ENCODE measurements at places on chromosomes 2 and 18.

- DNase-seq: no peak
These were observed 102.2 kb upstream of the TAF1B start for GRCh38 chr2:9741110-9741509.

GRCh38 chr2:862355-862687 is 88.3 kb upstream of the SNTG2 start:
- no peak for DNase-seq

GRCh38 chr18:9838144-9838877 is 47.5 kb upstream of the TXNDC2 start:
- no peak for DNase-seq

DNA sequence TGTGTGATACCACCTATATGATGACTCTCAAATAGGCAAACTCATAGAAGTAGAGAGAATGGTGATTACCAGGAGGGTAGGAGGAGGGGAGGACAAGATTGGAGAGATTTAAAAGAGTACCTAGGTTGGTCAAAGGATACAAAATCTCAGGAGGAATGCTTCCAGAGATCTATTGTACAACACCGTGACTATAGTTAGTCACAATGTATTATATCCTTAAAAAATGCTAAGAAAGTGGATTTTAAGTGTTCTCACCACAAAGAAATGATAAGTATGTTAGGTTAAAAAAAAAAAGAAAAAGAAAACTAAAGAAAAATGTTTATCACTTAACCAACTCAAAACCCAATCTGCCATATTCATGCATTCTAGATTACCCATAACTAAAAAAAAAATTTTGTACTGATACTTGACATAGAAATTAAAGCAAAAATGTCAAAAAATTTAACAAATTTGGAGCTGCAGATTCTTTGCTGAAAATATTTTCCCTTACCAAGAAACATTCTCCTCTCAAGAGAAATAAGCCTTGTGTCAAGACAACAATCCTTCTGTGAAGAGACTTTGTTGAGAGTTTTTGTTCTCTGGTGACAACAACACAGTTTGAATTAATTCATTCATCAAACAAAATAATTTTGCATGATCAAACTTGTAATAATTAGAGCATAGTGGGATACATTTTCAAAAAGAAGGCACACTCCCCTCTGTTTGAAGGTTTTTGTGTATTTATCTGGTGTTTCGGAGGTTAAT is 213.1 kb downstream of the DNER start:
- DNase-seq: no peak

DNA sequence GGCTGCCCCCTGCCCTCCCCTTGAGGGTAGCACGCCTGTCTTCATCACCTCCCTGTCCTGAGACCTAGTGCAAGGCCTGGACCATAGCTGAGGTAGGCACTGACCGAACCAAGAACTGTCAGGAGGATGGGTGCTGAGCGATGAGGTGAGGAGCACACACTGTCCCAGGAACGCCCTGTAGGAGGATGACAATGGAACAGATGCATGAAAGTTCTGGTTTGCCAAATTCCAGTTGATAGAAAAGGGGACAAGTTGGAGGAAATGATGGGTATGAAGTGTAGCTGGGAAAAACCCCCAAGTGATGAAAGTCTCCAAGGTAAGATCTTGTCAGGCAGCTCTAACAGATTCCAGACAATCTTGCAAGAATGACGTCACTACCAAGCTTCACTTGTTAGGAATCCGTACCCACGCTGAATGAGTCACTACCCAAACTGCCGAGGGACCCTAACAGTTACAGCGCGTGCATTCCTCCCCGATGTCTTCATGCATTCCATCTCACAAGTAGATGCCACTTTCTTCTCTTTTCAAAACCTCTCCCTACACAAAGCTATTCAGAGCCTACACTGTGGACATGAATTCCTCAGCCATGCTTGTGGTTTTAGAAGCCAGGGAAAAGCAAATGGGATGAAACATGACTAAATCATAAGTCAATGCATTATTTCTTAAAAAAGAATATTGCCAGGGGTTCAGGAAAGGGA is 27.6 kb downstream of the MRPL33 start:
- DNase-seq: no peak

DNA sequence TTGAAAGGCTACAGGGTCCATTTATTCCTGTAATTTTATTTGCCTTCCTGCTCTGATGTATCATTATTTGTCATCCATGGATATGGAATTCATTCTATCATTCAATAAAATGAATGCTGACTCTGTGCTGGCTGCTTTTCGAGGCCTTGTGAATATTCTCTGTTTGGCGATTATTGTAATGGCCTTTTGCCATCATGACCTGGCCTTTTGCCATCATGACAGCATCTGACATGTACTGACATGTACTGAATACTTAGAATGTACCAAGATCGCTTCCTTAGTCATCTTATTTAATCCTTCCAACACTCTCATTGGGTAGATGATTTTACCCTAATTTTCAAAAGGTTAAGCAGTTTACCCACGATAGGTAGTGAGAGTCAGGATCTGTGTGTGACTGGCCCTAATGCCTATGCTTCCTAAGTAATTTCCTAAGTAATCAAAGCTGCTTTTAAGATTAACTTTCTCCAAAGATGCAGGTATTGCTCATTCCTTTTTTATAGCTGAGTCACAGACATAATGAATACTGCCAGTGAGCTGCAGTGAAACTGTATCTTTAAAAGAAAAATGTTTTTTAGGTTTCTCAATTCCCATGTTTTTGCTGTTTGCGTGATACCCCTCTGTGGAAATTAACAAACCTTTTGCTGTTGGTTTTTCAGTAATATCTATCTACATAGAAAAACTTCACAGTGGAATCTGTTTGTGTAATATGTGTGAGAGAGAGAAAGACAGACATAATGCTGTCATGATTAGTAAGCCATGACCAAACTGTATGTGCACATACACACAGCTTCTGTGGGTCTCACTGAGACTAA is 127.8 kb downstream of the CERS6 start:
- DNase-seq: no peak

- no peak for DNase-seq
These were observed 272.0 kb upstream of the DSEL start for GRCh38 chr18:67788310-67789164.

DNA sequence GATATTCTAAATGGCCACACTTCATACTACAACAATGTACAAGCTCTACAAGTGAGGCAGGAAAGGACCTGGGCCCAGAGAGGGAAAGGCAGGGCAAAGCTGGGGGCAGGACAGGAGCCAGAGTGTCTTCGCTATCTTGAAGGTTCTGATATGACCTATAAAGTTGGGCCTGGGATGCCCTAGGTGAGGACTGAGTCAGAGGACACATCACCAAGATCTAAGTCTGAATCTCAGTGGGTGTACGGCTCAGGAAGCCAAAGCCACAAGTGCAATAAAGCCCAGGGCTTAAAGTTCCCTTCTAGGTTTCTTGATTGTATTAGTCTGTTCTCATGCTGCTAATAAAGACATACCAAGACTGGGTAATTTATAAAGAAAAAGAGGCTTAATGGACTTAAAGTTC is 219.1 kb downstream of the ALK start:
- no peak for DNase-seq

DNA sequence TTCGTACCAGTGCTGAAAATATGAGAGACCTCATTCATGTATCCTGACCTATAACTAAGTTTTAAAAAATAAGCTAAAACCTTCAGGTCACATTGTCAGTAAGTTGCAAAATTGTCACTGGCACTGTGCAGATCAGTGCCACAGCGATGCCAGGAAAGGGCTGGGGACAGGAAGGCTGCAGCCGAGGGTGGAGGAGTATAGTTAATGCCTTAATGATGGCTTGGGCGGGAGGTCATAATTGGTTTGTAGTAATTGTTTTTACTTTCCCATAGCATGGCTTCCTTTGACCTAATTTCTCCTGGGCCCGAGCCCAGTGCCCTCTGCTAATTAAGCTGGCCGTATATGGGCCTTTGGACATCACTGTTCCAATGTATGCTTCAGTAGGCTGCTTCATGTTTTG is 47.2 kb upstream of the RAB12 start:
- no peak for DNase-seq

GRCh38 chr18:67500522-67501205 is 15.9 kb downstream of the DSEL start:
- no peak for DNase-seq

DNA sequence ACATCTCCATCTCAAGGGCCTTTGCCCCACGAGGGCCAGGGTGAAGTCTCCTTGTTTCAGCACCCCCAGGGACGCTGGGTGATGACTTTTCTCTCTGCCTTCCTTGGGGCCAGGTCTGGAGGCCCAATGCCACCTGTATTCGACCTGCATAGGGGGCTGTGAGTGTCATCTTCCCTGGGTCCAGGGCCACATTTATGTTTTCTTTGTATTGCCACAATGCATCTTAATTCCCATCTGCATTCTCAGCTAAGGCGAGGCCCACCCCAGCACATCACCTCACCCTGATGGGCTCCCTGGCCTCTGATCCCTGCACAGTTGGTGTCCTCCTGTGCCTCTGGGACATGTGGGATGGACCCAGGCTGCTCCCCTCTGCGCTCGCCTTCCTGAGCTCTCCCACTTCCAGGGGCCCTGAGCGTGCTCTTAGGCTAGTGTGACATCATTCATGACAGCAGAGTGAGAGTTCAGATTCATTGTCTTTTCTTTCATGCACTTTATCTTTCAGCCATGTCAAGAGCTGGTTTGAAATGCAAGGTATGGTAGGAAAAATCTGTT is 122.0 kb upstream of the COPS8 start:
- no peak for DNase-seq

DNA sequence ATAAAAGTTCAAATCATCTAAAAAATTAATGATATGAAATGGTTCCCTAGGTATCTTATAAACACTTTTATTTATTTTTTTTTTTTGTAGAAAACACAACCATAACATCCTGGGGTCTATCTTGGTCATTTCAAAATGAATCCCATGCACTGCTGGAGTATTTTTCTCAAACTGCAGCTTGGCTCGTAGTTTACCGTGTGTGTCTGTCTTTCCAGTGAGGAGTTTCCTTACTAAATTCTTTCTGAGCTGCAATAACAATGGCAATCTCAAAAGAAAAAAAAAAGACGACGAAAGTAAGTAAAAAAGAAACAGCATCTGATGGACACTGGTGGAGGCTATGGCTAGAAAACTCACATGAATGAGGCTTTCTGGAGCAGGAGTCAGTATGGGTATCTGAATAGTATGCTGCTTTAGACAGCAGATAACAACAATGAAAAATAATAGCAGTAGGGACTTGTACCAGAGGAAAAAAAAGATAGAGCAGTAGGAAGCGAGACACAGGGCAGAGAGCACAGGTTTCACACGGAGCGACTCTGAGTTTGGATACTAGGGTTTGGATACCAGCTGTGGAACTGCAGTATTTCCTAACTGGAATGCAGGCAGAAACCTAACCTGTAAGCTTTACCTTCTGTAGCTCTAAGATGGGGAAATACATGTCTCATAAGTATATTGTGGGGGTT is 43.5 kb downstream of the CALCRL start:
- no peak for DNase-seq

DNA sequence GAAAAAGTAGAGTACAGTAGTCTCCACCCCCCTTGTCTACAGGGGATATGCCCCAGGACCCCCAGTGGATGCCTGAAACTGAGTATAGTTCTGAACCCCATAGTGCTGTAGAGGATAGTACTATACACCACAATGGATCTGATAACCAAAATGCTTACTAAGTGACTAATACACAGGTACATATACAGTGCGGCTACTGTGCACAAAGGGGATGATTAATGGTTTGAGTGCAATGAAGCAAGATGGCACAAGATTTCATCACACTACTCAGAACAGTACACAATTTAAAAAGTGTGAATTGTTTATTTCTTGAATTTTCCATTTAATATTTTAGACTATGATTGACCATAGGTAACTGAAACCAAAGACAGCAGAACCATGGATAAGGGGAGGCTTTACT is 446.9 kb upstream of the NRP2 start:
- no peak for DNase-seq

Data from stimulated activated CD8-positive, alpha-beta memory T cell treated with anti-CD3 and anti-CD28 coated beads, Interleukin-7, amount 100 ng/mL, for 1 hour (primary cell).